MCF 10A (cell line): ENCODE measurements at places on chromosomes 4 and X.

GRCh38 chr4:187598196-187598595, 397.4 kb upstream of the ZFP42 start:
- DNase-seq: no peak

- no peak for DNase-seq
Measured at GRCh38 chr4:81214144-81214880, 710 bp downstream of the PRKG2 start.

DNA sequence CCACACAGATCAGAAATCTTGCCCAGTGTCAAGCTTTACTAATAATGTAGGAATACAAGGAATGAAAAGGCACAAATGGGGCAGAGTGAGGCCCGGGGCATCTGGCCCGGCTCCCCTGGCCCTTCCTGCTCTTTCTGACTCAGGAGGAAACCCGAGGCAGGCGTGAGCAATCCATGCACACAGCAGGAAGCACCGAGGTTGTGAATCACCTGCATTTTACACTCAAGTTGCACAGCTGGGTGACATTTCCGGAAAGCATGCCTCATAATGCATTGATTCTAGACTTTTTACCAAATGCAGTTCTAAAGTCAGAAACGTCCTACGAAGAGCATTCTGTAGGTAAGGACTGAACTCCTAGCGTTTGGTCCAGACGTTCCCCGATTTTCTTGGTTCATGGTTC, 38.9 kb downstream of the PRIMPOL start:
- DNase-seq: peak; percentile 93

DNA sequence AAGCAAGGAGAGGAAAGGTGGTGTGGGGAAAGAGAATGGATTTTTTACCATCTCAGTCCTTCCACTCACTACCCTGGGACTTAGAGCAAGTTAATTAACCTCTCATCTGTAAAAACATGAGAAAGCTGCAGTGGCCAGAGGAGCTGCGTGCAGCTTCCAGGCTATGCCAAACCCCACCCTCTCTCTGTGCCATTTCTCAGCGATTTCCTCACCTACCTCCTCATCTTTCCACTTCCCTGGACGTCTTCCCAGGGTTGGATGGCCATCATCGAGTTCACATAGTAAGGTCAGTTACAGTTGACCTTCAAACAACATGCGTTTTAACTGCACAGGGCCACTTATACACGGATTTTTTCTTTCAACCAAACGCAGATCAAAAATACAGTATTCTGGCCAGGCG, 64.3 kb downstream of the SMIM20 start:
- no peak for DNase-seq

DNA sequence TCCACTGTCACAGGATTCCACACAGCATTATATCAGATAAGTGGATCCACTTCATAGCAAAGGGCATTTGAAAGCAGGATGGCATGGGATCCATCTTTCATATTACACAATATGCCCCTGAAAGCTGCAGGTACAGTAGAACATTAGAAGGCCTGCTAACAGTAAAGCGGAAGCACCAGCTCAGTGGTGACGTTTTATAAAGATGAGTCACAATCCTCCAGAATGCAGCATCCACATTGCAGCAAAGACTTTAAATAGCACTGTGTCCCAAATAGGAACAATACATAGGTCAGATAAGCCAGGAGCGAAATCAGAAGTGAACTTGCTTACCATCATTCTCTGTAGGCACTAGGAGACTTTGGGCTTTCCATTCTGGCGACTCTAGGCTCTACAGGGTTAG, 609.5 kb upstream of the FAT1 start:
- peak; percentile 61 for DNase-seq

DNA sequence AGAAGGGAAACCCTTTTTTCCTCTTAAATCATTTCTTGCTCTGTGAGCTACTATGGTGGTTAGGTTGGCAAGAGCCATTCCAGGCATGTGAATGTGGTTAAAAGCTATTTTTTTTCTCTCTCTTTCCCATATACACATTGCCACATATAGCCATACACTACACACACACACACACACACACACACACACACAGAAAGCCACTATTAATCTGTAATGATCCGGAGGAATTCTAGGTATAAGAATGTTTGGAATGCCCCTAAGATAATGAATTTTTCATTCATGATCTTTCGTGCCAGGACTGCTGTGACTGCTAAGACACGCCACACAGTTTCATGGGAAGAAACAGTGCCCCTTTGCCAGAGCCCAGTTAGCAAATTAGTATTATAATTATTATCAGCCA, 21.8 kb upstream of the TLL1 start:
- no peak for DNase-seq

DNA sequence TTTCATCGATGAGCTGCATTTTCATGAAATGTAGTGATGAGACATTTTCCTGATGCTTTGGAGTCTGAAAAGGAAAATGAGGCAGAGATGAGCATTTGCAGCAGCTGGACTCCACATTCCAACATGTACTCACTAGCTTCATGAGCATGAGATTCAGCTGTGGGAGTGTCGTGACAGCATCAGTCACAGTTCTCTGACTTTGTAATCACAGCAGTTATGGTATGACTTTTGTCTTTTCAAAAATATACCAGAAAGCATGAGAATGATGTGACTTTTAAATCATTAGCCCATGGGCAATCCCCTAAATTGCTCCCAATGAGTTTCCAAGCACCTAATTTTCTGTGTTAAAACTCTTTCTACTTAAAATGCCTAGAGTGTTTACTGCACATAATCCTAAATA, 18.3 kb upstream of the MSL3 start:
- no peak for DNase-seq

- peak; percentile 17 for DNase-seq
Measured at GRCh38 chr4:102477657-102478056, 23.5 kb upstream of the NFKB1 start.

DNA sequence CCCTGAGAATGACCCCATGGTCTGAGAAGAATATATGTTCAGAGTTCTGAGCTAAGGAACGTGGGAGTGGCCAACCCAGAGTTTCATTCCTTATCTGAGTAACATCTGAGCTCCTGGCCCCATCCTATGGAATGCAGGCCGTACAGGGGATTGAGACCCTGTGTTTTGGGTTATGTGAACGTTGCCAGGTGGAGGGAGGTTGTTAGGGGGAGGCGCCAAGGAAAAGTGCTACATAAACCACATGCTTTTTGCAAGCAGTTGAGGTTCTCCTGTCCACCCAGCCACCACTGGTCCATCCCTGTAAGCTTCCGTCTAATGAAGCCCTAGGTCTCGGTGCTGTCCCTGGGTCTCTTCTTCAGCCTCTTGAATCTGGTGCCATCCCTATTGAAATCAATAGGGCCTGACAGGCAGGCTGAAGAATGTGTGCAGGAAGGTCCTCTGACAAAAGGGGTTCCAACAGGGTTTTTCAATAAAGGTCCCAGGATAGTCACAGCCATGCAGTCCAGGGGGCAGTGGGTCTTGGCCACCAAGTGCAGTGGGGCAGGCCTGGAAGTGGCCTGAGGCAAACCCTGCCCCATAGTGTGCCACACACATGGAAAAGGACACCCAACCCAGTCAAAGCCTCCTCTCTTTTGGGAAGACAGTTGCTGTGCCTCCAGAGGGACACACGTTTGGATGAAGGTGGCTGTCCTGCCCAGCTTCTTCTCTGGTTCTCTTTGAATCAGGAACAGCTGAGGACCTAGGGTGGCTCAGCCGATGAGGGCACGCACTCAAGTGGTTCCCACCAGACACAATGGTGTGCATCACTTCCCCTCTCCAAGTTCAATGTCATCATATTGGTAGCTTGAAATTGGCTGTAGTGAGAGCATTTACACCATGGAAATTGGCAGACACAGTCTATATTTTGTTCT, 53.5 kb downstream of the HTRA3 start:
- DNase-seq: no peak

GRCh38 chrX:96182366-96182765, 502.3 kb upstream of the DIAPH2 start:
- DNase-seq: peak; percentile 64

- DNase-seq: peak; percentile 34
Measured at GRCh38 chr4:39970671-39971640, 6.8 kb downstream of the PDS5A start.

DNA sequence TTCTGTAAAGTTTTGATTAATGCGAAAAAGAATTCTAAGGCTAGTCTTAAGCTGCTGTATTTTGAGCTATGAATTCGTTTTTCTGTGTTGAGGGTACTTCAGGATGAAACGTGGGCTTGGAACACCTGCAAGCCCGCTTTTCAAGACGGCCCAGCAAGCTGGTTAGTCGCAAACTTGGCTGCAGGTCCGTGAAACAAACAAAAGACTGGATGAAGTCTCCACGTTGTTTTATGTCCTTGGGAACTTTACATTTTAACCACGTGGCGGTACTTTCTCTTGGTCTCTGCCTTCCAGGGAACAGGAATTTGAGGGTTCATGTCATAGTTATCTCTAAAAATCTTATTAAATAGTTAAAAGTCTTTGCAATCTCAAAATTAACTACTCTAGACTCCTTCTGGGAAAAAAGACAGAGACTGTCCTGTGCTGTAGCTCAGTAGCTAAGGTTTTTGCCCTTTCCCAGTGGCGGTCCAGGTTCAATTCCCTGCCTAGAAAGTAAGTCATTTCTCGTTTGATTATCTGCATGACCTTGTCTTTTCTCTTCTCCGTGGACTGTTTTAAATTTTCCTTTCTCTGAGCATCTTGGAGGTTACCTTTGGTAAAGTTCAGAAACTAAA, 21.0 kb downstream of the TENM3 start:
- no peak for DNase-seq

GRCh38 chr4:186760576-186760975, 36.9 kb upstream of the FAT1 start:
- peak; percentile 83 for DNase-seq

GRCh38 chrX:85544609-85545008, 165.1 kb upstream of the POF1B start:
- DNase-seq: peak; percentile 8

DNA sequence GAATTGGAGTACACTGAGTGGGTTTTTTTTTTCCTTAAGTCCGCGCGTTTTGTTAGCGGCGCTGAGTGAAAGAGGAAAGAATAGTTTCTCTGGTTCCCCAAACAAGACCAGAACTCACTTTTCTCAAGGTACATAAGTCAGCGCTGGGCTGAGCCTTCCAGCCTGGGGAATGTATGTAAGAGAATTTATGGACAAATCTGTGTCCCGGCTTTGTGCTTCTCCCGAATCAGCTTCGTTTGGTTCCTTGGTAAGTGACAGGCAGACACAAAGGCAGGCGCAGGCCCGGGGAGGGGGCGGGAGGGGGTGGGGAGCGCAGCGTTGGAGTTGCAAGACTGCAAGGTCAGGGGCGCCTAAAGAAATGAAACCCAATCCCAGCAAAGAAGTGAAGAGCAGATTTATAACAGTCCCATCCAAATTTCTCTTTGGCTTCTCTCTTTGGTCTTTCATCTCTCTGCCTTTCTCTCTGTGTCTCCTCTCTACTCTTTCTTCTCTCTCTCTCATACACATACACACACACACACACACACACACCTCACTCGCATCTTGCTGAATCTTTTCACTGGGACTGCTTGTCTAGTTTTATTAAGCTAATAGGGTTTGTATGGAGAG, 981 bp downstream of the TET2 start:
- DNase-seq: peak; percentile 51

- DNase-seq: no peak
Measured at GRCh38 chrX:19133231-19133630, 11.0 kb upstream of the ADGRG2 start.

GRCh38 chrX:86047936-86048280, 550 bp upstream of the CHM start:
- no peak for DNase-seq

GRCh38 chrX:140510895-140511295, 6.0 kb upstream of the SOX3 start:
- DNase-seq: no peak

GRCh38 chrX:134760650-134761049, 102.4 kb upstream of the PLAC1 start:
- DNase-seq: no peak

DNA sequence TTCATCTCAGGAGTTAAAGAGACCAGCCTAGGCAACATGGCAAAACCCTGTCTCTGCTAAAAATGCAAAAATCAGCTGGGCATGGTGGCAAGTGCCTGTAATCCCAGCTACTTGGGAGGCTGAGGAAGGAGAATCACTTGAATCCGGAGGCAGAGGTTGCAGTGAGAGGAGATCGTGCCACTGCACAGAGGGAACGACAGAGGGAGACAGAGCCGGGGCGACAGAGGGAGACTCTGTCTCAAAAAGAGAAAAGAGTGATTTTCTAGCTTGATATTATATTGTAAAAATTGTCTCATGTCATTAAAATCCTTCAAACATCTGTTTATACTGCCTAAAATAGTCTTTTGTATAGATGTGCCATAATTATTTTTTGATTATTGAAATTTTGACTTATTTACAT, 225.4 kb upstream of the AGA start:
- DNase-seq: peak; percentile 17

- no peak for DNase-seq
Measured at GRCh38 chrX:47068720-47069119, 9.5 kb upstream of the RGN start.

DNA sequence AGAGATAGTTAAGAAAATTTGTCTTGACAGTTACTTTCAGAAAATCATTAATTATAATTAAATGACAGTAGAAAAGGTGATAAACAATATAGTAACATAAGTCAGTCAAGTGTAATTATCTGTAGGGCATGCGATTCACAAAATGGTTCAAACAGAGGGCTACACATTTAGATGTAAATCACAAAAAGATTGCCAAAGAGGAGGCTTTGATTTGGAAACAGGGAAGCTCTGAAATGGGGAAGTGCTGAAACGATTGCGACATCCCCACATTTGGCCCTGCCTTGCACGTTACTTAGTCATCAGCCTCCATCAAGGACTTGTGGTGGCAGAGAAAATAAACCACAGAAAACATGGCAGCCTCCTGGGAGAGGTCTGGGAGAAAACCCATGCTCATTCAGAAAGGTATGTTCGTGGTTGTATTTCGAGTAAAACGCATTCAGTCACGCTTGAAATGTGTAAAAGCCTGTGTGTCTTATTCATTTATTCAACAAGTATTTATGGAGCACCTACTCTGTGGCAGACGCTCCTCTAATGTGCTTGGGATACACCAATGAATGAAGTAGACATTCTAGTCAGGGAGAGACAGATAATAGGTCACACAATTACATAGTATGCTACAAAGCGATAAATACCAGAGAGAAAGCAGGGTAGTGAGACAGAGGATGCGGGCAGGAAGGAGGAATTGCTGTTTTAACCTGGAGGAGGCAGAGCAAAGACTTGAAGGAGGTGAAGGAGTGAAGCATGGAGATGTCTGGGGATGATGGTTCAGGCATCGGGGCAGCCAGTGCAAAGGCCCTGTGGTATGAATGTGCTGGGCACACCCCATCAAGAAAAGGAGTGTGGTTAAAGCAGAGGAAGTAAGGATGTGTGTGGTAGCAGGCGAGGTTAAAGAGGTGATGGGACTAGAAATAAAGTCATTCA, 7.8 kb downstream of the RBM47 start:
- DNase-seq: peak; percentile 98

GRCh38 chr4:150253416-150253815, 175.2 kb downstream of the DCLK2 start:
- DNase-seq: no peak

DNA sequence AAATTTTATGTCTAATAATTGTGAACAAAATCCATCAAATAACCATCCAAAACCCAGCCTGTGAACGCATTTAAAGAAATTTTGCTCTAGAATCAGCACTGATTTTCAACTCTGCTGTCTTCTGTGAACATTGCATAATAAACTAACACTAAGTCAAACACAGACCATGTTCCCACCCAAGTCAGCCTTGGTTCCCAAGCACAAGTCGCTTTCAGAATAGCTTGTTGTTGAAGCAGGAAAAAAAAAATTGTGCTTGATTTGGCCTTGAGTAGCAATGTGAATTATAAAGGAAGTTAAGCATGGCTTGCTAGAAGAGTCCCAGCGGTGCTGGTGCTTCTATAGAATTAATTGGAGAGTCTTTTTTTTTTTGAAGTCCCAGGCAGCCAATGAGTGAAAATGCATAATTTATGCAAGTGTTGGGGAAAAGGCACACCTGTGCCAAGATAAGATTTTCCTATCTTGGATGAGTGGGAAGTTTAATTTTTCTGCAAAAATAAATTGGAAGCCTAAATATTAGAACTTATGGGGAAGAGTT, 42.1 kb downstream of the HHIP start:
- DNase-seq: no peak
